ENCODE measurements at places on chromosomes 3 and 15. TPM values are rescaled to one million over a fixed set of nuclear protein-coding genes. Genes with fewer than 3 reads are reported as not detected.
A peak's percentile ranks its signal among the peaks of the same experiment; 100 is the strongest.

PIERCE2 gene
- total RNA-seq = 3.4 TPM

PRSS50 gene
- total RNA-seq = 0.24 TPM

PEAK1 gene
- 84.2 TPM for total RNA-seq

OR5K4 gene
- total RNA-seq = not detected

CADPS gene
- total RNA-seq = 0.50 TPM

GATM gene
- 5.4 TPM for total RNA-seq

DNA sequence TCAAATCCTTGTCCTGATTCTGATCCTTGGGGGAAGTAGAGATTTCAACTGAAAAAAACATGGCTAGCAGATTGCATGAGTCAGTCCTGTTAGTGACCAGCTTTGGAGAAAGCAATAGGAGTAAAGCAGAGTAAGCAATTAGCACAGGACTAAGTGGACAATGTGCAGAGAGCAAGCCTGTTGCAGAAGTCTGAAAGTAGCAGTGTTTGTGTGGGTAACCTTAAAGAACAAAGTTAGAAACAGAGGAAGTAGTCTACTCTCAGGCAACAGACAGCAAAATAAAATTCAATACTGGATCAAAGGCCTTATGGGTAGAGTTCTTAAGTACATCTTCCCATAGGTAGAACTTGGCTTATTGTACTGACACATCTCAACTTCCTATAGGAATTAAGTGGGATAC lies 916.8 kb downstream of the CADM2 start:
- H3K27me3 ChIP-seq = no peaks in the 10 kb centered on the region
- no peak overlapping the region for H3K4me3 ChIP-seq
- no peaks in the 10 kb centered on the region for H3K36me3 ChIP-seq
- no peak for DNase-seq
- no peaks in the 10 kb centered on the region for H3K4me1 ChIP-seq

- no peaks in the 10 kb centered on the region for H3K4me1 ChIP-seq
- no peak overlapping the region for H3K27ac ChIP-seq
- no peak overlapping the region for H3K4me3 ChIP-seq
- no peak for DNase-seq
These were observed 128.6 kb downstream of the SLCO3A1 start for GRCh38 chr15:91981821-91982800.

GRCh38 chr3:39106851-39107387 lies 508 bp downstream of the GORASP1 start:
- DNase-seq = peak; percentile 53
- H3K36me3 ChIP-seq = no peaks in the 10 kb centered on the region
- H3K27me3 ChIP-seq = no peaks in the 10 kb centered on the region
- peaks cover 63% of the 10 kb centered on the region for H3K4me1 ChIP-seq
- H3K4me3 ChIP-seq = peak overlapping the region; percentile 89
- H3K27ac ChIP-seq = peak overlapping the region; percentile 96

C3orf49 gene
- not detected for total RNA-seq

MRAS gene
- 41.0 TPM for total RNA-seq

DNA sequence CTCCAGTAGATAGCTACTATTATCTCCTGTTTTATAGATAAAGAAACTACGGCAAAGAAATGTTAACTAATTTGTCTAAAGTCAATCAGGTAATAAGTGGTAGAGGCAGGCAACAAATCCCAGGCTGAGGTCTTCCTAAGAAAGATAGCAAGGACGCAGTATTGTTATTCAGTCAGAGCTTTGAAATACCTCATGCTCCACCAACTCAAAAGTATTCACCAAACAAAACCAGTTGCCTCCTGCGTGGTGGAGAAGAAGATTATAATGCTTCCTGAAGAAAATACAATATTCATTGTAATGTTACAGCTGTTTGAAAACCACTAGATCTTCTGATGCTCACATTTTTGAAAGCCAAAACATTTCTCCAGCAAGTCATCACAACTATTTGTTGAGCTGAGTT lies 138.2 kb upstream of the CNTN4 start:
- no peak overlapping the region for H3K27ac ChIP-seq
- no peaks in the 10 kb centered on the region for H3K4me1 ChIP-seq
- H3K4me3 ChIP-seq = no peak overlapping the region
- no peaks in the 10 kb centered on the region for H3K36me3 ChIP-seq

DNA sequence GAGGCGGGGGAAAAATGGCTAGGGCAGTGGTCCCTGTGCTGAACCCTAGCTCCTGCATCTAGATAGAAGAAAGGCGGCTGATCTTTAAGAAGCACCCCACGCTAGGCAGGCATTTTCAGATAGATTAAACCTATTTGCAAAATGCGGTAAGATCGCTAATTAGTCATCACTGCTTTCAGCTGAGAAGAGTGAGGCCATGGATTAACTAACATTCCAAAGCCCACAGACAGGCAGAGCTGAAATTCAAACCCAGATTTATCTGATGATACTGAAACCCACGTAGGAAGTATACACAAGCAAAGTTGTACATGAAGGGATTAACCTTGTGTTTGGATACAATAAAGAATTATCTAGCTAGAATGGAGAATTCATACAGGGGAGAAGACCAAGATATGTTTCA lies 4.8 kb downstream of the ADPGK start:
- no peaks in the 10 kb centered on the region for H3K27me3 ChIP-seq
- no peak overlapping the region for H3K4me3 ChIP-seq

- H3K4me1 ChIP-seq = no peaks in the 10 kb centered on the region
- H3K27ac ChIP-seq = no peak overlapping the region
- H3K36me3 ChIP-seq = no peaks in the 10 kb centered on the region
These were observed 265.2 kb downstream of the SUCLG2 start for GRCh38 chr3:67389176-67389575.
